ENCODE measurements at places on chromosomes 1 and 21.
A peak's percentile ranks its signal among the peaks of the same experiment; 100 is the strongest.

- no peak for DNase-seq
Observed at GRCh38 chr1:115672224-115673009, 30.6 kb downstream of the VANGL1 start.

DNA sequence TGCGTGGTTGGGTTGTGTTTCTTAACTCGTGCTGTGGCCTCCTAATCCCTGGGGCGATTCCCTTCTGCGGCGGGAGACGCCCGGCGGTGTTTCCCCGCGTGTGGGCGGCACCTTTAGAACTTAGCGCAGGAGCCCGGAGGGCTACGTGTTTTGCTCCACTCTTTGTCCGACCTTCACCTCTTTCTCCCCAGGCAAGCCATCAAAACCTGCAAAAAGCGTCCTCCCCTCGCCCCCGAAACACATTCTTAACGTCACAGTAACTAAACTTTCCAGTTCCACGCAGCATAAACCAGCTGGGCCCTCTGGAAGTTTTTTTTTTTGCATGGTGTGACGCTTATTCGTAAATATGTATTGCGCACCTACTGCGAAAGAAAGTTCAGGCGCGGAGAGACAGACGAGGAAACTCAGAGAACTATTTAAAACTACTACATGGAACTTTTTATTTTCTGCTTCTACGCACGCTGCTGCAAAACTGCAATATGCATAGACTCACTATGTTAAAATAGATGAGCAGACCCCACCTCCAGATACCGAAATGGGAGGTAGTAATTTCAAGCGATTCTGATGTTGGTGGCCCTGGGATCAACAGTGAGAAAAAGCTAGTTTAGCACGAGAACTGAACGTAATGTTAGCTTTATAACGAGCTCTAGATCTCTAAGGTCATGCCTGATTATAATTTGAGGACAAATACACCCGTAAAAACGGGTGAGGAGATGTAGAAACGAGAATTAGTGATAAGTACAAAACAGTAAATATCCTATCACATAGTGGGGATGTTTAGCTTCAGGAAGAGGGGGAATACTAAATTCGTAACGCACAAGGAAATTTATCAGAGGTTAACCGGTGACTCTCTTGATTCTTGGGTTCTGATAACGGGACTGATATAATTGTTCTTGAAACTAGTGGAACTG, 920 bp downstream of the MTR start:
- DNase-seq: no peak

DNA sequence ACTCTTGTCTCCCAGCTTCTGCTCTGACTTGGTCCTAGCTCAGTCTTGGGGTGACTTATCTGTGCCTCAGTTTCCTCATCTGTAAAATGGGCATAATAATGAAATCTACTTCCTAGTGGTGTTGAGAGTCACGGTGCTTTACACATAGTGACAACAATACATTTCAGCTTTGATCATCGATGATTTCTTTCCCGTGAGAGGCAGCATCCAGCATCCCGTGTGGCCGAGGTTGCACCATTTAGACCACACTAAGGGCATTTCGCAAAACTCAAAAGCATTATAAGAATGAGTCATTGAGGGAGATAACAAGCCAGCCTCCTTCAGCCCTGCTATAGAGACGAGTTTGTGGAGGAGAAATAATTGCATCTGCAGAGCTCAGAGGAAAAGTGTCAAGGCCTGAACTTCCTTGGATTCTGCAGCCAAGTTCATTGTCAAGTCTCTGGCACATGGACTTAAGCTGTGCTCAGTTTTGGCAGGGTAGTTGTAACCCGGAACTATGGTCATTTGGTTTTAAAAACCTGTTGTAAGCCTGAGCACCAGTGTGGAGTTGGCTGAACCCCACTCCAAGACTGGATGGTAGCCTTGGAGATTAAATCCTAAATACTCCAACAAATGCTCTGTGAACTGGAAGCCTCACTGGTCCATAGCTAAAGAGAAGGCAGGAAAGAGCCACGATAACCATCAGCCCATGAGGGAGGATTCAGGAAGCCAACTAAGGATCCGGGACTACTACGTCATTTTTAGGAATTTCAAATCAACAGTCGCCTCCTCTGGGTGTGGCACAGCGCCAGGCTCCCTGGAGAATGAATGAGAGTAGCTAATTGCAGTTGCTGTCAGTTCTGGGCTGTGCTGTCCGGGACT, 64.2 kb downstream of the TCP10L start:
- peak; percentile 53 for DNase-seq

DNA sequence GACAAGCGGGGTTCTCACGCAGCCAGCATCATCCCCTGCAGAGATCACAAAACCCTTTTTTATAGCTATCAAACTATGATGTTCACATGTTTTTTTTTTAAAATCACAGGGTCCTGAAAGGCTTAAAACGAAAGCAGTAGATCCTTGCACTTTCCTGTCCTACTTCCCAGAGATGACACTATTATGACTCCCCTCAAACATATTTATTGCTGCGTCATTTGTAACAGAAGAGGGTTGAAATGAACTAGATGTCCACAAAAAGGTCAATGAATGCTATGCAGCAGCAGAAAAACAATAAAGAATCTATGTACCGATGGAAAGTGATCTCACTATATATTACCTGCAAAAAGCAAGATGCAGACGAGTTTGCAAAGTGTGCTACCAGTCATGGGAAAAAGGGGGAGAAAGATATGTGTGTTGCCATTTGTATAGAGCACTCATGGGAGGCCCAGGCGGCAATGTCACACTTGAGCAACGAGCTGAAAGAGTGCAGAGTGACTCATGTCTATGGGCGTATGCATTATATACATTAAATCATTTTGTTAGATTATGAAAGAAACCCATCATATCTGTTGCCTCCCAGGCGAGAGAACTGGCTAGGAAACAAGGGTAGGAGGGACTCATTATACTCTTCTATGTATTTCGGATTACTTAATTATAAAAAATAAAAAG, 68.9 kb upstream of the PARP1 start:
- no peak for DNase-seq

DNA sequence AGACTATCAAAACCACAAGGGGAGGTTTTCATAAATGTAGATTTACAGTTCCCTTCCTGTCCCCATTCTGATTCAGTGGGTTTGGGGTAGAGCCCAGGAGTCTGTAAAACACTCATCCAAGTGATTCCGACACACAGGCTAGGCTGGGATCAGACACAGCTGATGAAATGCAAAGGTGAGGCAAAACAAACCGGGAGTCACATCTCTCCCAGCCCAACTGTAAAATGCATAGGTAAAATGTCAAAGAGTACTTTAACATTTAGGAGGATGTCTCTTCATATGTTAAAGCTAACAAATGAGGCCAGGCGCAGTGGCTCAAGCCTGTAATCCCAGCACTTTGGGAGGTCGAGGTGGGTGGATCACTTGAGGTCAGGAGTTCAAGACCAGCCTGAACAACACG, 45.0 kb downstream of the ZNF281 start:
- no peak for DNase-seq

- no peak for DNase-seq
Observed at GRCh38 chr1:36133484-36133883, 8.5 kb upstream of the COL8A2 start.

DNA sequence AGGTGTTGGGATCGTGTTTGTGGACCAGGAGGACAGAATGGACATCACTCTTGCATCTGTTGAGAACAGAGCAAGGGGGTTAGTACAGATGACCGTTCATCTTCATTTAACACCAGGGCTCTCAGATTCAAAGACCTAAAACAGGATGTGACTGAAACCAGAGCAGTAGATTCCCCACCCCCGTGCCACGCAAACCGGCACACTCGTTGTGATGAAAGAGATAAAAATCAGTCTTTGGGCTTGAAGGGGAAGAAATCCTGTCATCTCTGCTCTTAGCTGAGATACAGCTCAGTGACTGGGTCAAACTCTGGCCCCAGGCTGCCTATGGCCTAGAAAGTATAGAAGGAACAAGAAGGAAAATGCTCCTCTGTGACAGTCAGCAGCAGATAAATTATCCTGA, 146.2 kb upstream of the KRTAP19-8 start:
- DNase-seq: peak; percentile 19

- DNase-seq: no peak
Observed at GRCh38 chr21:17472592-17473271, 40.1 kb upstream of the CXADR start.

DNA sequence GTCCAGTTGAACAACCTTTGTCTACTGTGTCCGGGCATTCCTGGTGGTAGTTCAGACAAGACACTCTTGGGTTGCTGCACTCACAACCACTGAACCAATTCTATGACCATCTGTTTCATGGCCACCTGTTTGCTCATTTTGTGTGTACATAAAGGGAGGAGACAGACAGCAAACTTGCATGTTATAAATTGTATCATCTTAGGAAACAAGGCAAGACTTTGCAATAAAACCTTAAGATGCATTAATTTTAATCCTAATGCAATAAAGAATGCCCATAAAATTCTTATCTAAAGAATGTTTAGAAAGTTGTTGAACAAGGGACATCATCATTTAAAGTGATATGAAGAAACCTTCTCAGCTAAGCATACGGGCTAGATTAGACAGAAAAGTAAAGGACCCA, 34.8 kb downstream of the ADAM30 start:
- no peak for DNase-seq

- no peak for DNase-seq
Observed at GRCh38 chr1:207431508-207431907, 22.6 kb upstream of the CR2 start.

- DNase-seq: no peak
Observed at GRCh38 chr21:16072221-16072620, 342.4 kb downstream of the USP25 start.

- DNase-seq: no peak
Observed at GRCh38 chr1:156493742-156494141, 6.8 kb downstream of the MEF2D start.

DNA sequence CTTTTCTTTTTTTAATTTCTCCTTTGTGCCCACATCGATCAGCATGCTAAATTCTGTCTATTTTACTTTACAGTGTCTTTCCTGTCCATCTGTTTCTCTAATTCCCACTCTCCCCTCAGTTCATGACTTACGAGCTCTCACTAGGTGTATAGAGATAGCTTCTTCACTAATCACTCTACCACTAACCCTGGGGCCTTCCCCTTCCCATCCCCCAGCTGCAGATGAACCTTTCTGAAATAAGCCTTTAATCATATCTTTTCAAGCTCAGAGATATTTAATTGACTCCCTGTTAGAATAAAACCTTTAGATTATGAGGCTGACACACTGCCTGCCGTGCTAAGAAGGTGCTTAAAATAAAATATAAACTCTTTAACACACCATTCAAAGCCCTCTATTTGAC, 66.3 kb upstream of the BMP8A start:
- no peak for DNase-seq

- peak; percentile 86 for DNase-seq
Observed at GRCh38 chr1:198935306-198935921, 296.6 kb downstream of the PTPRC start.

GRCh38 chr1:210072896-210073504, 135.0 kb downstream of the SYT14 start:
- DNase-seq: no peak

DNA sequence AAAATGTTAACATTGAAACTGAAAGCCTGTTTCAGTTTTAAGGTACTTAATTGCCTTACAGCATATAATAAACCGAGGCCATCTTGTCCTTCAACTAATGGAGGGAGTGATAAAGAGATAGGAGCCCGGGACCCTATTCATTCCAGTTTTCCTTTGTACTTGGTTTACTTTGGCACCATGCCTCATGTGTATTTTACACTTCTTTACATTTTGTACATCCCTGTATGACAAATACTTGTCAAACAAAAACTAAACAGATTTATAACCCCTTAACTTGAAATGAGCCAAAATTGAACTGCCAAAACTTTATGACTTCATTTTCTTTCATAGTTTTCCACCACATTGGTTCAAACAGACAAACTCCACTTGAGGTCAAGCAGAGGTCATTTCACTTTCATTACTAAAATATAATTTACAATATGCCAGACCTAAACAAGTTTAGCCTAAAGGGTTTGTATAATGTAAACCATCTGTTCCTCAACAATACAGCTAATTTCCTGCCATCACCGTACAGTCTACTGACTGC, 30.9 kb upstream of the UBE2U start:
- no peak for DNase-seq

GRCh38 chr1:90325168-90325567, 330.3 kb downstream of the ZNF326 start:
- no peak for DNase-seq

- no peak for DNase-seq
Observed at GRCh38 chr1:199194862-199195261, 556.0 kb downstream of the PTPRC start.

DNA sequence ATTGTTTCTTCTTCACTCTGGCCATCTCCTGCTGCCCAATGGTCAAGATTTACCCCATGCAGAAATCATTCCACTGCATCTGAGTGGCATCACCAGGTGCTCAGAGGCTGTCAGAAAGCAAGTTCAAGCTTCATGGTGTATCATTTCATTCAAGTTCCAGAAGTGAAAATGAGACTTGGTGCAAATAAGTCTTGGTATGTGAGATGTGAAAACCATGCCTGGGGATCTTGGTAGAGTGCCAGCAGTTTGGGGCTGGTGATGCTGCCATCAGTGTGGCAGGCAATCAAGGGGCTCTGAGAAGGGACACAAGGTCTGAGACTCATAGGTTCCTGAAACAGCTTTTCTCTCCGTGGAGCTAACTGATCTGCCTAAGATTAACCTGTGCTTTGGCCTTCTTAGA, 52.0 kb downstream of the CD2 start:
- DNase-seq: no peak

DNA sequence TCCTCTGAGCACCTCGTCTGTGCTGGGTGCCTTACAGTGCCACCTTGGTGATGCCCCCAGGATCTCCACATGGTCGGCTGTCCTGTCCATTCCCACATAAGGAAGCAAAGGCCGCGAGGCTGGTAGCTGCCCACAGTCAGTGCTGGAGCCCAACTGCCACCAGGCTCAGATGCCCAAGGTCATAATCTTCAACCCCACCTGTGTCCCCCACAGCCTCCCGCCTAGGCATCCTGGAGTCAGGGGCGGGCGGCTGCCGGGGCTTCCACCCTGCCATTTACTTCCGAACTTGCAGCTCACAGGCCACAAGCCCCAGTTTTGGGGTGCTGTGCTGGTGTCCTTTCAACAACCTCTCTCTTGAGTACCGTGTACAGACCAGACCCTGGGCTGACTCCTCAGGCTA, 126.3 kb downstream of the CASZ1 start:
- no peak for DNase-seq

- DNase-seq: no peak
Observed at GRCh38 chr1:29310616-29311180, 74.4 kb downstream of the PTPRU start.

DNA sequence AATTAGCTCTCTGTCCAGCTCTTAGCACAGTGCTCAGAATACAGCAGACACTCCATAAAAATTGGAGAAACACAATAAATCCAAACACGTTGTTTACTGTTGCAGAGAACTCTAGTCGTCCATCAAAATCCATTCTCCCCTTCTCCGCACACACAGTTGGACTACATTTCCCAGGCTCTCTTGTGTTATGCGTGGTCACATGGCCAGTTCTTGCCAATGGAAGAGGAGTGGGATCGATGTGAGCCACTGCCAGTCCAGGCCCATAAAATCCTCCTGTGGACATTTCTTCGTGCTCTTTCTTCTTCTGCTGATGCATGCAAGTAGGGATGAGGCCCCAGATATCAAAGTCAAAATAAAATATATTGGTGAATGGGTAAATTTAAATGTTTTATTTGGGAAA, 114.3 kb upstream of the FMN2 start:
- no peak for DNase-seq

GRCh38 chr1:229104654-229105053, 166.3 kb upstream of the RAB4A start:
- DNase-seq: no peak

All from posterior cingulate gyrus (tissue), 11 donors.